Activated T-helper 1 cell treated with anti-CD3 and anti-CD28 coated beads, Interleukin-12 subunit alpha, Interleukin-12 subunit beta, Interleukin-2, Interleukin-4 antibody, amounts not matched to agents 30 ng/mL and 10 ng/mL and 1 ng/mL, durations not matched to agents 14 hours and 24 hours and 36 hours (primary cell): ENCODE measurements at places on chromosomes 1 and 21. TPM values are rescaled to one million over a fixed set of nuclear protein-coding genes. Genes with fewer than 3 reads are reported as not detected.

The MROH9 gene
- not detected in 2 replicates for total RNA-seq

The NTRK1 gene
- total RNA-seq, result 49.1 and 49.8 TPM in 2 replicates

The DPH5 gene
- 31.7 and 32.2 TPM in 2 replicates for total RNA-seq

The PCP4L1 gene
- 0.20 TPM in 1 of 2 replicates, not detected in the other for total RNA-seq

The LUZP1 gene
- total RNA-seq, result 23.3 and 27.7 TPM in 2 replicates

DNA sequence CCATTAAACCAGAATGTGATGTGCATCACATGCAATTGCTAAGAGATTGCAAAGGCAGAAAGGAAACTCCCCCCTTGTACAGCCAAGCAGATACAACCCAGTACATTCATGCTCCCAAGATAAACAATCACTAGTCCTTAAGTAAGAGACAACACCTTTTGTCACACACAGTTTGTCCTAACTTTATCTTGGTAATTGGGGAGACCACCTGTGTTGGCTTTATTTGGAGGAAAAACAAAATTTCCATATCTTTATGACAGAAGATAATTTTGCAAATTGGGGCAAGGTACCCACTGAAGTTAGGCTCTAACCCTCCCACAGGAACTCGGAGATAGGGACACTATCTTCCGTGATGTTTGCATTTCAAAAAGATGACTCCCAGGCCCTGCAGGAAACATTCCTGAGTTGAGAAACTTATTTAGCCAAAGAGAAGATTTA, 175.0 kb upstream of the TNR start:
- H3K27me3 ChIP-seq, result no peaks in the 10 kb centered on the region
- H3K27ac ChIP-seq, result no peak overlapping the region
- H3K36me3 ChIP-seq, result no peaks in the 10 kb centered on the region
- no peak overlapping the region for H3K4me3 ChIP-seq

- DNase-seq, result no peak
- peaks cover 59% of the 10 kb centered on the region for H3K4me1 ChIP-seq
- no peaks in the 10 kb centered on the region for H3K27me3 ChIP-seq
- H3K27ac ChIP-seq, result no peak overlapping the region
- H3K36me3 ChIP-seq, result peaks cover 52% of the 10 kb centered on the region
These were observed 44.1 kb downstream of the RCSD1 start for GRCh38 chr1:167674156-167674555.

DNA sequence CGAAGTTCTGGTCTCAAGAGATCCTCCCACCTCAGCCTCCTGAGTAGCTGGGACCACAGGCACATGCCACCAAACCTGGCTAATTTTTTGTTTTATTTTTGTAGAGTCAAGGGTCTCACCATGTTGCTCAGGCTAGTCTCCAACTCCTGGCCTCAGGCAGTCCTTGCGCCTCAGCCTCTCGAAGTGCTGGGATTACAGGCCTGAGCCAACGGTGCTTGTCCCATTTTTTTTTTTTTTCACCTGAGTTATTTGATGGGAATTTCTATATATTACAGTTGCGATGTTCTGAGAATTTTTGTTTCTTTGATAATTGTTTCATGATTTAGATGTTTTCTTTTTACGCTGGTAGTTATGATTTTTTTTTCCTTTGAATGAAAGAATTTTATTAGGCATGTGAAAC, 2.5 kb downstream of the RABGAP1L start:
- no peak for DNase-seq
- H3K27me3 ChIP-seq, result no peaks in the 10 kb centered on the region
- H3K27ac ChIP-seq, result no peak overlapping the region
- no peak overlapping the region for H3K4me3 ChIP-seq
- peaks cover 67% of the 10 kb centered on the region for H3K4me1 ChIP-seq
- H3K36me3 ChIP-seq, result peaks cover 8% of the 10 kb centered on the region

DNA sequence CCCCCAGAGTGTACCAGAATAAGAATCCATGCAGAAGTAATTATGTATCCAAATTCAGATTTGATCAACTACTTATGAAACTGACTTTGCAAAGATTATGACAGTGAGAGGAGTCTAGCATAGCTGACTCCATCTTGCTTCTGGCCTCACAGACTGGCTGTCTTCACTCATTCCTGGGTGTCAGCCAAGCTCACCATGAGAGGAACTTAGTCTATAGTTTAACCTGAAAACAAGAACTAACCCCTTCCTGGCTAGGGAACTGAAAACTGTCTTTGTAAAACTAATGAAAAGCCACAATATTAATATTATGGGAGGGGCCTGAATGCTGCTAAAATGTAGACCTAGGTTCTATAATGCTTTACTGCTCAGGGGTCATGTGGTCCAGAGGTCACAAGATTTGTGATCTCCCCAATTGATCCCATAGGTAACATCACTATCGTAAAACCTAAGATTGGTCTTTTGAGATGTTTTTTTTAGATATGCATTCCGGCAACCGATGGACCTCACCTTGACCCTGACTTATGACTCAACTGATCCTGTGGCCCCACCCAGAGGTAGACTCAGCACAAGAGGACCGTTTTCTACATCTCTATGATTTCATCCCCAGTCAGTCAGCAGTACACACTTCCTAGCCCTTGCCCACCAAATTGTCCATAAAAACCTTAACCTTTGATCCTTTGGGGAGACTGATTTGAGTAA, 55.2 kb downstream of the ATP1B1 start:
- no peak overlapping the region for H3K4me3 ChIP-seq
- peaks cover 8% of the 10 kb centered on the region for H3K4me1 ChIP-seq
- H3K36me3 ChIP-seq, result no peaks in the 10 kb centered on the region
- no peak for DNase-seq
- no peak overlapping the region for H3K27ac ChIP-seq
- no peaks in the 10 kb centered on the region for H3K27me3 ChIP-seq

DNA sequence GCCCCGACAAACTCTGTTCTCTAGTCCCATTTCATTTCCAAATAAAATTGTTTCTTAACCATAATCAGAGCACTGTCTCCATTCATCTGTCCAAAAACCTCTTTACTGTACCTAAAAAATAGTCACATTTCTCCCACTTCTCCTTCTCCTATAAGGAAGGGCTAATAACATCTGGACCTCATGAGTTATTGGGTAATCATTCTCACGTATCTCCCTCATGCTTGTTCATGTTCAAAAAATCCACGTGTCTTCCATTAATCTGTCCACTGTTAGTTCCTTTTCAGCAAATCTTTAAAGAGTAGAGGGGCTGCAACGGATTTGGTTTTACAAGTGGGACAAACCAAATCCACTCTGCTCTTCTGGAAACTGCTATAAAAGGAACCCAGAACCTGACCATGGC, 1418.8 kb downstream of the MRPL39 start:
- H3K27me3 ChIP-seq, result no peaks in the 10 kb centered on the region
- no peak overlapping the region for H3K27ac ChIP-seq
- H3K4me3 ChIP-seq, result no peak overlapping the region
- no peak for DNase-seq
- no peaks in the 10 kb centered on the region for H3K4me1 ChIP-seq

GRCh38 chr21:33951276-33952178, 35.9 kb upstream of the ATP5PO start:
- H3K4me1 ChIP-seq, result peaks cover 76% of the 10 kb centered on the region
- peaks cover 25% of the 10 kb centered on the region for H3K36me3 ChIP-seq
- peak overlapping the region; percentile 87 for H3K27ac ChIP-seq
- no peak for DNase-seq
- peaks cover 4% of the 10 kb centered on the region for H3K27me3 ChIP-seq

GRCh38 chr1:30600258-30600657, 123.1 kb downstream of the MATN1 start:
- no peaks in the 10 kb centered on the region for H3K4me1 ChIP-seq
- H3K27me3 ChIP-seq, result peaks cover 2% of the 10 kb centered on the region
- no peaks in the 10 kb centered on the region for H3K36me3 ChIP-seq
- H3K27ac ChIP-seq, result no peak overlapping the region

DNA sequence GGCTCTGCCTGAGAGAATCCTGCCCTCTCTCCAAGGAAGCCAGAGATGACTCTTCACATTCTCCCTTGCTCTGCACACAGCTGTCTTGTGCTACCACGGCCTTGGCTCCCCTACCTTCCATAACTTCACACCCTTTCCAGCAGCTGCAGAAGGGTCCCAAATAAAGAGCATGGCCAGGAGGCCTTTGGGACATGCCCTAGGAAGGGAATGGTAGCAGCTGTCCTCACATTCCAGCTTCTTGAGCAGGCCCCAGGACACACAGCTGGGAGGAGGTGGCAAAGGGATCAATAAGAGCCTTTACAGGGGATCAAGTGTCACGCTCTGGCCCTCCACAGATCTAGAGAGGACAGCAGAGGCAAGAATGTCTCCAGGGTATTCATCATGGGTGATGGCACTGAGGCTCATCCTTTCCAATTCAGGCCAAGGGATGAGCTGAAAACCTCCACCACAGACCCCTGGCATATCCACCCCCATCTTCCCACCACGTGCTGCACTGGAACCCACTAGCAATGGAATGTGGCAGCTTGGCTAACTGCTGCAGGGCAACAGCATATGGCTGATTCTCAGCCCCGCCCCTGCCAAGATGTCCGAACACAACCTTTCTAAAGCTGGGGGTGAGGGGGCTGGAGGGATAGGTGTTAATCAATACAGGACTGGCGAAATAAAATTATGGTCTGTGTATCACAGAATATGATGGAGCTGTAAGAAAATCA, 17.8 kb upstream of the RAB29 start:
- H3K27ac ChIP-seq, result no peak overlapping the region
- DNase-seq, result no peak
- no peaks in the 10 kb centered on the region for H3K27me3 ChIP-seq

- H3K4me1 ChIP-seq, result peaks cover 63% of the 10 kb centered on the region
- H3K27me3 ChIP-seq, result no peaks in the 10 kb centered on the region
- H3K36me3 ChIP-seq, result peaks cover 63% of the 10 kb centered on the region
- peak overlapping the region; percentile 51 for H3K27ac ChIP-seq
These were observed 88.8 kb downstream of the JAK1 start for GRCh38 chr1:64877598-64877997.

GRCh38 chr1:234589064-234589800, 20.7 kb downstream of the IRF2BP2 start:
- DNase-seq, result no peak
- no peak overlapping the region for H3K27ac ChIP-seq
- no peaks in the 10 kb centered on the region for H3K36me3 ChIP-seq

DNA sequence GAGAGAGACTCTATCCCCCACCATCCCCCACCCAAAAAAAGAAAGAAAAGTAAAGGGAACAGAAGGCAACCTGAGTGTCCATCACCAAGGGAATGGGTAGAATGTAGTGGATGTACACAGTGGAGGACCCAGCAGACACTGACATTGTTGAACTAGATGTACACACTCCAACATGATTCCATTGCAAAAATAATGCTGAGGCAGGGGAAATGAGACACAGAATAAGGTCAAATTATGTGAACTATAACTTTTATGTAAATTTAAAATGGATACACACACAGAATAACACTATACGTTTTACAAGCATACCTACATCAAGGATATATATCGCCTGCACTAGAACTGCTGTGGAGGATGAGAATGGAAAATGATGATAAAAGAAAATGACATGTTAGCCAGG, 34.8 kb downstream of the PTAFR start:
- no peaks in the 10 kb centered on the region for H3K36me3 ChIP-seq
- H3K27ac ChIP-seq, result no peak overlapping the region
- H3K27me3 ChIP-seq, result peaks cover 42% of the 10 kb centered on the region
- H3K4me1 ChIP-seq, result peaks cover 20% of the 10 kb centered on the region

GRCh38 chr1:197197430-197197997, 51.0 kb upstream of the ASPM start:
- H3K4me1 ChIP-seq, result peaks cover 67% of the 10 kb centered on the region
- peak overlapping the region; percentile 1 for H3K4me3 ChIP-seq
- peaks cover 10% of the 10 kb centered on the region for H3K36me3 ChIP-seq

- H3K27ac ChIP-seq, result no peak overlapping the region
- H3K4me3 ChIP-seq, result no peak overlapping the region
- H3K27me3 ChIP-seq, result peaks cover 21% of the 10 kb centered on the region
- no peak for DNase-seq
- H3K36me3 ChIP-seq, result no peaks in the 10 kb centered on the region
- H3K4me1 ChIP-seq, result peaks cover 5% of the 10 kb centered on the region
These were observed 97.8 kb upstream of the LPGAT1 start for GRCh38 chr1:211928290-211928801.

DNA sequence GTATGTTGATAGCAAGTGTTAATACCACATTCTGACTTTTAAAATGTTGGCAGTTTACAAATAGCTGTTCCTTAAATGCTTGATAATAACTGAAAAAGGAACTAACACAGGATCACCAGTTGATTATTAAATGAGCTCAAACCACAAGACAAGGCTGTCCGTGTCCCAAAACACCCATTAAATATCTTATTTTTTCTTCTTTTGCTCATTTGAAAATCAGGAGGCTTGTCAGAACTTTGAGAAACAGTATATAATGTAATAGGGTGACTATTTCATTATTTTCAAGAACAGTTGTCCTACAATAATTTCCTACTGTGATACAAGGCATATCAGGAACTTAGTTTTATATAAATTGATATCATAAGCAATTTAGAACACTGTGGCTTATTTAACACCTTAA, 2.7 kb downstream of the CDKN2C start:
- H3K4me3 ChIP-seq, result no peak overlapping the region
- peaks cover 7% of the 10 kb centered on the region for H3K27me3 ChIP-seq
- H3K4me1 ChIP-seq, result peaks cover 52% of the 10 kb centered on the region
- H3K36me3 ChIP-seq, result peaks cover 30% of the 10 kb centered on the region

GRCh38 chr1:245183429-245183828, 28.6 kb downstream of the KIF26B start:
- H3K27ac ChIP-seq, result no peak overlapping the region
- no peaks in the 10 kb centered on the region for H3K27me3 ChIP-seq
- H3K36me3 ChIP-seq, result no peaks in the 10 kb centered on the region
- H3K4me3 ChIP-seq, result no peak overlapping the region
- H3K4me1 ChIP-seq, result no peaks in the 10 kb centered on the region

GRCh38 chr1:14369526-14370213, 228.8 kb upstream of the KAZN start:
- H3K27me3 ChIP-seq, result peaks cover 6% of the 10 kb centered on the region
- no peak overlapping the region for H3K4me3 ChIP-seq
- no peak for DNase-seq
- H3K27ac ChIP-seq, result no peak overlapping the region

- no peak for DNase-seq
- H3K4me1 ChIP-seq, result peaks cover 49% of the 10 kb centered on the region
- H3K36me3 ChIP-seq, result peaks cover 3% of the 10 kb centered on the region
- H3K27ac ChIP-seq, result no peak overlapping the region
- peak overlapping the region; percentile 16 for H3K4me3 ChIP-seq
- H3K27me3 ChIP-seq, result peaks cover 5% of the 10 kb centered on the region
These were observed 2.4 kb upstream of the IFNLR1 start for GRCh38 chr1:24189528-24189927.

DNA sequence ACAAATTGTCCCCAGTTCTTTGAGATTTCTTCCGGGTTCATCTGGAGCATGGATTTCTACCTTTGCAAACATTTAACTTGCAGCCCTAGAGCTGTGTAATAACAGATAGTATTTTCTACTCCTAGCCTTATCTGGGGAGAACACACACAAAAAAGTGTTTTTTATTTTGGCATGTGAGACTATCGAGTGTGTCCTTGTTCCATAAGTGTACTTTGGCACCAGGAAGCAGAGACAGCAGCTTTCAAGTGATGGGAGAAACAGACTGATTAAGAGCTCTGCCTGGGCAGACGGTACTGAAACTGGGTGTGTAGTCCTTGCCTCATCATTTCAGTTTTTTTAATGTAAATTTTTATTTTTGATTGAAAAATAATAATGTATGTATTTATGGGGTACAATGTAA, 297.4 kb downstream of the ST6GALNAC3 start:
- no peaks in the 10 kb centered on the region for H3K4me1 ChIP-seq
- H3K36me3 ChIP-seq, result no peaks in the 10 kb centered on the region
- no peak overlapping the region for H3K4me3 ChIP-seq
